ENCODE measurements at places on chromosomes 2 and 18.

DNA sequence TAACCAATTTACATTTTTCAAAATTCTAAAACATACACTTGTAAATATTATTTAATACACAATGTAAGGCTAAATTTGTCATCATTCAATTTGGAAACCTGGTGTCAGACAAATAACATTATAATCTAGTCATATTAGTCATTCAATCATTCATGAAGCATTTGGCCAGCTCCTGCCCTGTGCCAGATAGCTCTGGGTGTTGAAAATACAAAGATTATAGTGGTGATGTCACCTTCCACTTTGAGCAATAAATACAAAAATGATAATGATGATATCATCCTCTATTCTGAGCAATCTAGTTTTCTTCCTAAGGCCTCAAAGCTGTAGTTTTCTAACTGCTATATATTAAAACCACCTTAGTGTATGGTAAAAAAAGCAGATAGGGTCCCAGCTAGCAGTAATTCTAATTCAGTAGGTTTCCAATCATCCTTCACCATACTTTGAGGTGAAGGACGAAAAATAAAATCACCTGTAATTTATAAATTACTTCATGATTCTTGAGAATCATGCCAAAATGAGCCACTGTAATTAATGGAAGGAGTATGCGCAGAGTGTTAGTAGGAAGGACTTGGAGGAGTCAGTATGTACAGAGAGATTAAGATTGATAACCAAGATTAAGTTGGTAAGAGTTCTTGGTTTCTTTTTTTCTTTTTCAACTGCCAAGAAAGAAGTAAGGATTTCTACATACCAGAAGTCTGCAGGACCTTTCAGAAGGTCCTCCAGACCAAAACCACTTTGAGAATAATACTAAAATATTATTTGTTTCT, 23.2 kb downstream of the MEMO1 start:
- DNase-seq = no peak

DNA sequence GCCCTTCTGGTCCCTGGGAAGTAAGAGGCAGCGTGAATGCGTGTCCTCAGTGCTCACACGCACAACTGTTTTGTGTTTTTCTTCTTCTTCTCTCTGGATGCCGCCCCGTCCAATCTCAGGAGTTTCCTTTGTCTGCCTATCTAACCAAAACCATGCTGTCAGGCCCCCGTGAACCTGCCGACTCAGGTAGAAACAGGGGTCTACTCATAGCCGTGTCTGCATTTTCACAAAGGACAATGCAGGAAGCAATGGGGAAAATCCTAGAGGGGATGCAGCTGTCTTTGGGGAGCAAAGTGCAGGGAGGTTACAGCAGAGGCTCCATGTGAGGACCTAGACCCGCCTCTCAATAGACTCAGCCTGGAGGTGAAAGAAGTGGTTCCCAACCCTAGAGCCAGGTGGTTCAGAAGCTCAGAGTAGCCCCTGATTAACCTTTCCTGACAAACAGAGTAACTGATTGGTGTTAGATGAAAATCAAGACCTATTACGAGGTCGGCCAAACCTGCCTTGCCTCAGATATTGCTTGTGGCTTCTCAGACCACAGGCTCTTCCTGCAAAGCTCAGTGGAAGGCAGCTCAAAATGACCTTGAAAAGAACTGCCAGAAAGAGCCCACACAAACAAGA, 49.3 kb downstream of the CD226 start:
- DNase-seq = no peak

GRCh38 chr2:165645930-165646831, 147.9 kb downstream of the GALNT3 start:
- DNase-seq = peak; percentile 42

DNA sequence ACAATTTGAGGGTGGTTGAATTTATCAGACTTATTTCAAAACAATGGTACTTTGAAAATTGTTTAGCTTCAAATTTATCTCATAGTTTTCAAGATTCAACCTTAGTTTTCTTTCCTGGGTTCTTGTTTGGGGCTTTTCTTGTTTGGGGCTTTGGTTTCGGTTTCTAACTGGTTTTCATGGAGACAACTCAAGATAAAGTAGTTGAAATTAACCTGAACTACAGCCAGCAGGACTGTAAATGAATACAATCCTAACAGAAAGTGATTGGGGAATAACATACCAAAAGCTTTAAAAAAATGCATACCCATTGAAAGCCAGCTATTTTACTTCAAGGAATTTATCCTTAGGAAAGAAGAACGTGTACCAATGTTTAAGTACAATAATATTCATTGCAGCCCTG, 133.5 kb upstream of the SLC14A2 start:
- no peak for DNase-seq

DNA sequence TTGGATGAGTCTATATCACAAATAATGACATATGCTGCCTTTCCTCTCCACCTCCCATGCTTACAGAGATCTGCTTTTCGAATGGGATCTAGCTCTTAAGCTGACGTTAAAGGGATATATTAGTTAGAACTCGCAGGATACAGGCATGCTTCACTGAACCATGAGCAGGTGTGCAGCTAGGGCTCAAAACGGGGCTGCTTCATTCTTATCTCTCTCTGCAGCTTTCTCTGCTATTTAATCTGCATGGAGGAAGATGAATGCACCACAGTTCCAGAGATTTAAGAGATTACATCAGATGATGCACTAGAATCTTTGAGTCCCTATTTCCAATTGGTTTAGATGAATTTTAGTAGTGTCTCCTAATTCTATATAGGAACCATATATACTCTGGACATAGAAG, 327.0 kb downstream of the RAD51AP2 start:
- DNase-seq = no peak

- DNase-seq = no peak
These were observed 56.6 kb downstream of the XIRP2 start for GRCh38 chr2:166944909-166945308.

All from NCI-H1436 (cell line).